ENCODE measurements at places on chromosomes 7 and 10.

DNA sequence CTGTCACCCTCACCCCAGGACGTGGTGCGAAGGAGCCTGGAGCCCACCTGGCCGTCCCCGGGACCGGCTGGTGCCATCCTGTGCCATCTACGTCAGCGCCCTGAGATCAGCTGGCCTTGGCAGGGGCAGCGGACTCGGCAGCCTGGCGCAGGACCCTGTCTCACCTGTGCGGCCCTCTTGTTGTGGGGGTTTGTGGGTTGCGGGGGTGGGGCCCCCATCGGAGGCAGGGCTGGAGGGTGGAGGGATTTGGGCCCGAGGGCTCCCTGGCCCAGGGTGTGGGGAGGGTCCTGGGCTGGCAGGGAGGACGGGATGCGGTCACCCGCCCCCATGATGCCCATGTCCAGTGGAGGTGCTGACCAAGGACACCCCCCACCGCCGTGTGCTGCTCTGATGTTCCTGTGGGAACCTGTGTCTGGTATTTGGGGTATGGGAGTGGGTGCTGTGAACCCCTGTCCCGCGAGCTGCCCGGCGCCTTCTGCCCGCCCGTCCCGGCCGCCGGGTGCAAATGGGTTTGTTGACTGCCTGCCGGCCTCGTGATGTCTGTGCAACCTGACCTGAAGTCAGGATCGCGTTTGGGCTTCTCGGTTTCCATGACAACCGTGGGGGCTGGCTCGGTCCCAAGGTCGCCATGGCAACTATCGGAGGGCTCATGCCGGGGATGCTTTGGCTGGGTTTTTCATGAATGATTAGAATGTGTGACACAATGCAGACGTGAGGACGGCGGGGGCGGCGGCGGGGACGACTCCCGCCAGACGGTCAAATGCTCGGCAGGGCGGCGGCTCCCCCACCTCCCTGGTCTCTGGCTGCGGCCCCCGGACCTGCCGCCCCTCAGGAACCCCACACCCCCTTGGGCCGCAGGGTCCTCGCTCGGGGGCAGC lies 7.3 kb downstream of the MAFK start:
- peak; percentile 93 for DNase-seq

- peak; percentile 88 for DNase-seq
These were observed 11.2 kb downstream of the AVL9 start for GRCh38 chr7:32506266-32507054.

DNA sequence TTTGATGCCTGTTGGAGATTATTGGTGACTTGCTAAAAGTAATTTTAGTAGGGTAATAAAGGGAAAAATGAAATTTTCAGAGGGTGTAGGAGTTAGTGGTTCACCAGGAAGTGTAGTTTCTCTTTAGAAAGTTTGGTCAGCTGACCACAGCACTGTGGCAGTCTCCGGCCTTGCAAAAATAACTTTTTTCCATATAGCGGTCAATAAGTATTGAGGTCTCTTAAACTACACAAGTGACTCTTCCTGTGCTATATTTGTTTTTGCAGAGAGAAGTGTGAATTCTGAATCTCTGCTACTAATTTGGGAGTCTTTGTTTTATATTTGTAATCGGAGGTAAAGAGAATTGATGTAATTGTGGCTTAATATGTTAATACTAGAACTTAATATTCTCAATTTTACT lies 24.3 kb downstream of the PTPN12 start:
- no peak for DNase-seq

GRCh38 chr7:3559278-3559677 lies 258.2 kb downstream of the SDK1 start:
- peak; percentile 66 for DNase-seq

DNA sequence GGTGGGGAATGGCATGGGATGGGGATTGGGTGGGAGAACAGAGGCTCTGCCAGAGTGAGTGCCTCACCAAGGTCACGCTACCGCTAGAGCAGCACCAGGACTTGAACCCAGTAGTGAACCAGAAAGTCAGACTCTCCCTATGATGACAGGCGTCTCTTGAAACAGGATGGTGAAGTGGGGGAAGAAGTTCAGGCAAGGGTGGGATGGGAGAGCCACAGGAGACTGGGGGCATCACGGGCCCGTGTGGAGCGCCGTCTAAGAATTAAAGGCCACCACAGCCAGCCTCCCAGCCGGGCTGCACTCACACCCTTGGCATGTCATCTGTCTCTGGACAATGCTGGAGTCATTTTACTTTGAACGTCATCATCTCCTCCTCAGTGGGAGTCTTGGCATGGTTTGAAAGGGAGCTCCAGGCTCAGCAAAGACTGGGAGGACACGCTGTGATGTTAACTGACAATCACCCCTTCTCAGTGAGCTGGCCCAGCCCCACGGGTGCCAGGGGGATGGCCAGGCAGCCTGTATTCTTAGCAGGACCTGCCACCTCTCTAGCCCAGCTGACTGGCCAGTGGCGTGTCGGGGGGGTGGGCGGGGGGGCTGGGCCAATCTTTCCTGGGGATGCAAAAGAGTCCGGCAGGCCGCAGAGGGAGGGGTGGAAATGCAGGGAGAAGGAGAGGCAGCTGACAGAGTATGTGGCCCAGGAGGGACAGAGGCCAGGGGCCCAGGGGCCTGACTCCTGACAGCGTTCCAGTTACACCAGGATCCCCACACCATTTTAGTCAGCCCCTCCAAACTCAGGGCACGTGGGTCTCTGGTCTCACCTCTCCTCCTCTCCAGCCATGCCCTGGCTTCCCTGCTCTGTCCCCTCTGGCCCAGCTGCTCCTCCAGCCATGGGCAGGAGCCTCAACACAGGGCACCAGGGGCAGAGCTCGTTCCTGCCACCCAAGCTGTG lies 96.2 kb downstream of the VOPP1 start:
- no peak for DNase-seq

Measured in retinal pigment epithelial cell (primary cell).